Panc1 (cell line): ENCODE measurements at places on chromosomes 1 and 21.

GRCh38 chr1:85303440-85304162 lies 27.2 kb upstream of the BCL10 start:
- no peak for DNase-seq

- DNase-seq, result no peak
Observed at GRCh38 chr1:205537386-205538018, 33.0 kb downstream of the CDK18 start.

- DNase-seq, result no peak
Observed at GRCh38 chr1:162214202-162214601, 144.7 kb downstream of the NOS1AP start.

- no peak for DNase-seq
Observed at GRCh38 chr1:35935442-35936388, 4.8 kb downstream of the AGO3 start.
